ENCODE measurements at places on chromosomes 7 and 10.

DNA sequence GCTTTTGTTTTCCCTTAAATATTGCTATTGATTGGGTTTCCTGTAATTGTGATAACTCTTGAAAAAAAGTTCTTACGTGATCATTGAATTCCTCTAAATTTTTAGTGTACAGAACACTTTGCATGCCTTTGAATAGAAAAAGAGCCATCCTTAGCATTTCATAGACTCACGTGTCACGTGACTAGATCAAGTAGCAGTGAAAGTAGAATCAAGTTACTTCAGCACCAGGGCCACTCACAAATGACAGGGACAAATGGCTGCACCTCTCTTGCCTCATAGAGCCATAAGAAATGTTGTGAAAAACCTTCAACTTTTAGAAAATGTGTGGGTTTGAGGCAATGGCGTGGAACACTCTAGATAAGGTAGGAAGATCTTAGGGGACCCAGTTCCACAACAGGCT lies 203.8 kb downstream of the ZEB1 start:
- DNase-seq, result no peak

- no peak for DNase-seq
Observed at GRCh38 chr7:45921381-45921698, 268 bp upstream of the IGFBP3 start.

DNA sequence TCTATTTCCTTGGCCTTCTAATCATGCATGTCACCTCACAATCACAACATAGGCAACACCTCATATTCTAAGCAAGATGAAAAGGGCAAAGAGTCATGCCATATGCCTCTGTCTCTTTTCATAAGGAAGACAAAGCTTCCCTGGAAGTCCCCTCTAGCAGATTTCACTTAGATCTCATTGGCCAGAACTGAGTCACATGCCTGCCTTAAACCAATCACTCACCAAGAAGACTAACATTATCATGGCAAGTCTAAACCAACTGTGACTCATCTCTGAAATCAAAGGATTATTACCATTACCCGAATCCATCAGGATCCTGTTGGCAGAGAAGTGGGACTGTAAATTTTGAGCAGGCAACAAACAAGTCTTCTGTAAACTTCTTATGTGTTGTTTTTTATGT lies 27.8 kb downstream of the CAV1 start:
- no peak for DNase-seq

GRCh38 chr10:126240483-126240882 lies 147.8 kb downstream of the ADAM12 start:
- no peak for DNase-seq

- no peak for DNase-seq
Observed at GRCh38 chr7:31974351-31974750, 95.9 kb downstream of the PDE1C start.

GRCh38 chr7:102044984-102045673 lies 227.7 kb downstream of the CUX1 start:
- DNase-seq, result no peak

GRCh38 chr7:158361326-158361946 lies 226.2 kb downstream of the PTPRN2 start:
- no peak for DNase-seq

DNA sequence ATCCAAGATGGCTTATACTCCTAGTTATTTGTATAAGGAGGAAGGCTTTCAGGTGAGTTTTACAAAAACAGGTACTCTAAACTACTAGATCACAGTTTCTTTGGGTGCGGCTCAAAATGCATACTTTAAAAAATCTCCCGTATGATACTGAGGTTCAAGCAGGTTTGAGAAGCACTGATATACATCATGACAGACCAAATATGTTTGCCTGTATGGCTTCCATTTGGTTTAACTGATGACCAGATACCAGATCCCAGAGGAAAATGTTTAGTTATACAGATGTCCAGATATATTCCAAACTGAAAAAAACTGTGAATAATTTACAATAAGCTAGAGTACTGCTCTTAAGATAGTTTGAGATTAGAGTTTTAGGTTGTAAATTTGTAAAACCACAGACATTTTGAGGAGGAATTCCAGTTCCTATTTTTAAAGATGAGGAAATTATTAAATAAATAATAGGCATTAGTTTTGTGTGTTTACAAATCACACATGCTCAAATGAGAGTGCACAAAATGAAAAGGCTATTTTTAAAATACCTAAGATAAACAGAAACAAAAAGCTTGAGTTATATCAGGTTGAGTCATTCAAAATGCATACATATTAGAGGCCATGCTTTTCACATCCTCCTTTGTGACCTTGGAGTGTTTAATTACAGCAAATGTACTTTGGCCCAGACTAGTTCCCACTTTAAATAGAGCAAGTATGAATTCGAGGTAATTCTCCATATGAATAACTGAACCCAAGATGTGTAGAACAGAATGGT lies 60.5 kb downstream of the SEMA3C start:
- DNase-seq, result no peak

- DNase-seq, result no peak
Observed at GRCh38 chr7:17622451-17622850, 317.8 kb downstream of the SNX13 start.

- DNase-seq, result no peak
Observed at GRCh38 chr10:100744136-100744986, 1.0 kb upstream of the PAX2 start.

GRCh38 chr7:70944516-70944915 lies 187.4 kb upstream of the GALNT17 start:
- no peak for DNase-seq

GRCh38 chr7:44617225-44617890 lies 10.9 kb downstream of the OGDH start:
- peak; percentile 68 for DNase-seq

DNA sequence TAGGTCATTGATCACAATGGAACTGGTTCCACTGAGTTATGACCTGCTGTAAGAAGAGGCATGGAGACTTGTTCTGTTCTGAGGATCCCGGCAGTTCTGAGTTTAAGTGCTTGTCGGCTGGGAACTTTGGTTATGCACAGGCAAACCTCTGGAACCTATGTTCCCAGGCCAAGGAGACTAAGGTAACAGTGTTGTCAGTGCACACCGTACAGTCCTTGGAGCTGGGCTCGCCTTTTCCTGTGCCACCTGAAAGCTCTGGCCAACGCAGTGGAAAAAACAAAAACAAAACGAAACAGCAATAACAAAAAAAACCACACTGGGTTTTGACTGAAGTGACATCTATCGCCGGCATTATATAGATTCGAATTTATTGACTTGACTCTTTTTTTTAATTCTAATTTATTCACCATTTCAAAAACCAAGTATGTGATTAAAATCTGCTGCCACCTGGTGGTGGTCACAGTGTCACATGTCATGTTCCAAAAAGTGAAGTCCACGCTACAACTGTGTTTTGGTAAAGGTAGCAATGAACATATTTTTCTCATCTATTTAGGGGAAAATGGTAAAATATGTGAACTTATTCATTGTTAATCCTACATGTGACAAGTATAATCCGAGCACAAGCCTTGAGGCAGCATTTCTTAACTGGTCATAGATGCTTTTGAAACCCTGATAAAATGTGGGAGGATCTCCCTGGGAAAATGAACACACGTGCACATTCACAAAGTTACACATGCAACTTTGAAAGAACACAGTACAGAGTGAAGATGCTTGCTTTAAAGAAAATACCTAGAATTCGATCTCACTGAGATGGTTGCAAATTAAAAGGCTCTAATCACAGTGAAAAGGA lies 113.8 kb upstream of the PPP2R2D start:
- DNase-seq, result no peak

- DNase-seq, result peak; percentile 64
Observed at GRCh38 chr7:149624006-149624405, 126.4 kb upstream of the ZNF746 start.

GRCh38 chr7:98400542-98401340 lies at the start of gene BAIAP2L1:
Gene BAIAP2L1 (minus strand): TSS chr7:98401090. CDS start chr7:98400852, 238 bp downstream.
- DNase-seq, result peak; percentile 77

GRCh38 chr10:78778444-78779338 lies 290.1 kb upstream of the ZMIZ1 start:
- no peak for DNase-seq

GRCh38 chr7:149872419-149873073 lies 1.2 kb upstream of the ATP6V0E2 start:
- no peak for DNase-seq

GRCh38 chr10:131685007-131685406 lies 215.8 kb upstream of the PPP2R2D start:
- DNase-seq, result no peak

- DNase-seq, result peak; percentile 88
Observed at GRCh38 chr7:151769188-151769821, 107.6 kb downstream of the PRKAG2 start.

- no peak for DNase-seq
Observed at GRCh38 chr7:10312942-10313341, 660.7 kb upstream of the PHF14 start.

- DNase-seq, result no peak
Observed at GRCh38 chr10:93293999-93294398, 188.1 kb downstream of the MYOF start.

DNA sequence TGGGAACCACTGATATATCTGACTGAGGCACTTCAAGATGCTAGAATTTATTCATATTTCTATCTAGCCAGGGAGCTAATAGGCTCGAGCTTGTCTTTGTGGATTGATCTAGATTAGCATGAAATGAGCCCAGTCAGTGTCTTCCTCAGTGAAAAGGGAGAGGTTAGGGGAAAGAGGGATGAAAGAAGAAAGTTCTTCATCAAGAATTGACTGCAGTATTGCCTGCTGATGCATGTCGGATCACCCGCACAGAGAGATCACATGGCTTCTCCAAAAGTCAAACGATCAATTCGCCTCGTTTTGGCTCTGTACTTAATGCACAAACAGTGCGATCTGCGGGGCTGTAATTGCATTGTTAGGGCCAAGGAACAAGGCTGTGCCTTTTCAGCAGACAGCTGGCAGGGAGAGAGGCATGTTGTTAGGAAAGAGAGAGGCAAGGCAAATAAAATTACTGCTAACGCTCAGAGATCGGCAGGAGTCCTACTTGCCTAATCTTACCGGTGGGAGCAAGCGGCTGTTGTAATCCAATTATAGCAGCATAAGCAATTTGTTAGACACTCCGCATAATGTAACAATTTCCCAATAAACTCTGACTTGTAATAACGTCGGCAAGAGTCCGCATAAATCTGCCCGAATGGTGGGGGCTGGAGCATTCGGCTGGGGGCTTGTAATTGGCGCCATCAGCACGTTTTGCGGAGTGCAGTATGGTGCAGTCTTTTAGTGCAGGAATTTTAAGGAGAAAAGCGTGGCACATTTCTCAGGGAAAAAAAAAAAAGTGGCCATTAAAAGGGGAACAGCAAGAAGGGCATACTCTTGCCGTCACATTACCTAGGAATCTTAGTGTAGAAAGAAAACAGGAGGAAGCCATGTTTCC lies 102.1 kb downstream of the POLL start:
- no peak for DNase-seq

DNA sequence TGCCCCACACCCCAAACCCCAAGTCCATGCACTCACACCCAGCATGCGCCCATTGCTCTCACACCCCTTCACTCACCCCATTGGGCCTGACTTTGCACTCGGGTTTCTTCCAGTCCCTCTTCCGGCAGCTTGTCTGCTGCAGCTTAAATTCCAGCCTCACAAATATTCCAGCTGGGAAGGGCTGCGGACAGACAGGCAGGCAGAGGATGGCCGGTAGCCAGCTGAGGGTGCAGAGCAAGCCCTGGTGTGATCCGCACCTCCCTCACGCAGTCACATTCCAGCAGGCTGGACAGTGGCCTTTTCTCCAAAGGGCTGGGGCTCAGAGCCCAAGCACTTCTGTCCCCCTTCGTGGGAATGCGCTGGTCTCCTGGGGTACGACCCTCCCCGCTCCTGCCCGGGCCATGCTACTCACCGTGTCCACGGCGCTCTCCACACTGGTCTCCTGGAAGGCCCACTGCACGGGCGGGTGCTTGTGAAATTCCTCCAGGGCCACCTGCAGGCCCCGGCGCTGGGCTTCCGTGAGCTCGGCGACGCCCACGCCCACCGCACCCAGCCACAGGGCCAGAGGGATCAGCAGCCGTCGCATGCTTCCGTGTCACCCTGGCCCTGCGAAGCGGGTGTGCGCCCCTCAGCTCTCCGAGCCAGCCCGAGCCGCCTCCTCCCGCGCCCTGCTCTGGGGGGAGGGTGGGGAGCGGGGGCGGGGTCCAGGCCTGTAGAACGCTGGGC lies 1.2 kb downstream of the RARRES2 start:
- DNase-seq, result no peak

- no peak for DNase-seq
Observed at GRCh38 chr7:26593896-26594295, 270.5 kb downstream of the SKAP2 start.

DNA sequence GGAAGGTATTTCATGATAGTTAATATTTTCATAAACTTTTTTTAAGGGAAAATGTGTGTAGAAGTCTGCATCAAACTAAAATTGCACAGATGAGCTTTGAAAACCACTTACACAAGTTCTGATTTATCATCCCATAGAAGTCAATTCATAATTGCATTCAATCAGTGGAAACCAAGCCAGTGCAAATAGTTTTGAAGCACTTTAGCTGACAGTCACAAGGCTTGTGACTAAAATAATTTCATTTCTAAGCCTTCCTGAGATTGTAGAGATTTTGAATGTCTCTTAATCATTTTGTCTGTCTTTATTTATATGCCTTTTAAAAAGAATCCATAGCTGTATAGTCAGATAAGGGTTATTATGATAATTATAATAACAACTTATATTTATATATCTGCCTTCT lies 41.4 kb downstream of the EXOC4 start:
- DNase-seq, result no peak

DNA sequence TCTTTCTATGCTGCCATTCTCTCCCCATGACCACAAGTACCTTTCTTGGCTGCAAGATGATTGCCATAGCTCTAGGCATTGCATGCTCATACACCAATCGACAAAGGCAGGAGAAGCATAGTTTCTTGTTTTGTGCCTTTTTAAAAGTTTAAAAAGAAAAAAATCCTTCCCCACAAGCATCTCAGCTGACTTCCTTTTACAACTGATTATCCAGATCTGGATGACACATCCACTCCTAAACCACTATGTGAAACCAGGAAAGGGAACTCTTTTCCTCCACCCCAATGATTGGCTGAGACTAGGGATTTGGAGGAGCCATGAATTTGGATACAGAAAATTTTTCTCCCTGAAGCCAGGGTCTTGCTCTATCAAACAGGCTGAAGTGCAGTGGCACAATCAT lies 14.5 kb upstream of the LRRC4 start:
- DNase-seq, result no peak

DNA sequence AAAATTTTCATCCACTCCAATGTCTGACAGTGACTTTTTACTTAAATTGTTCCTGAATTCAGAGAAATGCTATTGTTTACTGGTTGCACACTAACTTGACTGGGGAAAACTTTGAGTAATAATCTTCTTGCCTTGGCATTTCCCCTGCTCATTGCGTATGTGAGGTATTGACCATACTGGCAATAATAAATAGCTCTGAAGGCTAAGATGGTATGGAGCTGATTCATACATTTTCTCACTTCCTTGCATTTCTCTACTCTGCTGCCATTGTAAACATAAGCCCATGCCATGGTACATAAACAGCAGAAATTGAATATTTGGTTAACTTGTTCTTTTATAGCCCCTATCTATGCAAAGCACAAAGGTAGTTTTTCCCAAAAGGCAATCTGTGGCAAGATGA lies 290.0 kb downstream of the RNLS start:
- no peak for DNase-seq

GRCh38 chr10:62690703-62691102 lies 113.8 kb upstream of the ADO start:
- DNase-seq, result peak; percentile 50
